H1 (cell line): ENCODE measurements at places on chromosomes 4 and X. TPM values are rescaled to one million over a fixed set of nuclear protein-coding genes. Genes with fewer than 3 reads are reported as not detected.

DNA sequence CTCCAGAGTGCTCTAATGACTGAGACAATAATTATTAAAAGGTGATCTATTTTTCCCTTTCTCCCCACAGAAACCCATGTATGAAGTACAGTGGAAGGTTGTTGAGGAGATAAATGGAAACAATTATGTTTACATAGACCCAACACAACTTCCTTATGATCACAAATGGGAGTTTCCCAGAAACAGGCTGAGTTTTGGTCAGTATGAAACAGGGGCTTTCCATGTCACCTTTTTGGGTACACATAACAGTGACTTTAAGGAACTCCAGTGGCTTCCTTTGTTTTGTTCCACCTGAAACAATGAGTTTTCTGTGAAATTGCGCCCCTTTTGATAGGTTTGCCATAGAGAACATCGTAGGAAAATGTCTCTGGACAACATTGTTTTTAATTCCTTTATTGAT lies 69.6 kb downstream of the KIT start:
- H3K27me3 ChIP-seq: no peaks in the 10 kb centered on the region
- DNase-seq: no peak
- no peak overlapping the region for H3K4me3 ChIP-seq
- H3K4me1 ChIP-seq: no peaks in the 10 kb centered on the region; the same call in 1 of the 2 replicates

- H3K27ac ChIP-seq: no peak overlapping the region
- H3K36me3 ChIP-seq: no peaks in the 10 kb centered on the region
- no peak for DNase-seq
- H3K4me3 ChIP-seq: no peak overlapping the region
- no peaks in the 10 kb centered on the region; the same call in 1 of the 2 replicates for H3K27me3 ChIP-seq
- H3K4me1 ChIP-seq: peaks cover 2% of the 10 kb centered on the region; the same call in 1 of the 2 replicates
These were observed 8.3 kb downstream of the ARHGAP10 start for GRCh38 chr4:147740176-147740575.

GRCh38 chr4:130147641-130148040 lies 1051.7 kb downstream of the C4orf33 start:
- H3K27ac ChIP-seq: peak overlapping the region; percentile 55
- H3K36me3 ChIP-seq: no peaks in the 10 kb centered on the region
- H3K4me3 ChIP-seq: no peak overlapping the region
- no peaks in the 10 kb centered on the region for H3K4me1 ChIP-seq

The ADRA2C gene
- 13.8 and 14.8 TPM in 2 replicates for total RNA-seq
